ENCODE measurements at places on chromosomes 7 and 10.

- DNase-seq: no peak
Observed at GRCh38 chr10:2890093-2890492, 177.3 kb upstream of the PFKP start.

DNA sequence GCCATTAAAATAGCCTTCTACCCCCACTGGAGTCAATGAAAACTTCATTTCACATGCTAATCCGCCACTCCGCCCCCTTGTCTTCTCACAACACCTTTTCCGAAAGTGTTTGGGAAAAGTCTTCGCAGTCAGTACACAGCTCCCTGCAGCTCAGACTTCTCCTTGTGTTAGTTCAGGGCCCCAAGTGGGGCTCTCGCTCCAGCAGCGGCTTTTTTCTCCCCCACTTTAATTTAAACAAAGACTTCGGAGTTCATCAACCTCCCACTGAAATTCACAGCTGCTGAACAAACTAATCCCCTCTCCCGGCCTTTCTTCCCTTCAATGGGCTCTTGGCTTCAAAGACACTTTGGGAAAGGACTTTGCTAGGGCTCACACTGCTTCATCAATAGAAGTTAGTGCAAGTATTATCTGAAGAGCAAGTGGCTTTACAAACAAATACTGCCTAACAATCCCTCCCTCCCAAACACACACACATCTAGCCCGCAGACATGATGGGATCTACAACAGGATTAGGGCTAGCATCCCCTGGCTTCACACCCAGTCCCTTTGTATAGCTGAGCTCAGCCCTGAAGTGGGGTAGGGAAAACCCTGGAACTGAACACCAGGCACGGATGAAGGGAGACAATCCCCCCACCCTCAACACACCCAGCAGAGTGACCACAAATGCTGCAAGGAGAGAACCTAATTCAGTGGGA, 23.1 kb downstream of the WNT8B start:
- DNase-seq: no peak

DNA sequence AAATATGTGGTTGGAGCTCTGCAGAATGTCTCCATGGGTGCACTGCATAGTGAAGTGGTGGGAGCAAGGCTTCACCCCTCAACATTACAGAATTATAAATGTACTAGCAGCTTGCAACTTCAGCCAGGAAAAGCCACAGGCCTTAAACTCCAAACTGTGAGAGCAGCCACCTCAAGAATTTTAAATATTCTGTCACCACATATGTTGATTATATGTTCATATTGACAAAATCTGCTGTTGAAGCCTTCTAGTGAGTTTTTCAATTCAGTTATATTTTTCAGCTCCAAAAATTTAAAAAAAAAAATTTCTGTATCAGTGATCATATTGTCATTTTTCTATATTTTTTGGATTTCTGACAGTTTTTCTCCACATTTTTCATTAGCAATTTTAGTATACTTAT, 30.9 kb upstream of the AKR1C2 start:
- no peak for DNase-seq

GRCh38 chr7:73350306-73351068, 22.5 kb downstream of the FKBP6 start:
- DNase-seq: no peak

GRCh38 chr7:20385126-20385525, 54.4 kb downstream of the ITGB8 start:
- no peak for DNase-seq

DNA sequence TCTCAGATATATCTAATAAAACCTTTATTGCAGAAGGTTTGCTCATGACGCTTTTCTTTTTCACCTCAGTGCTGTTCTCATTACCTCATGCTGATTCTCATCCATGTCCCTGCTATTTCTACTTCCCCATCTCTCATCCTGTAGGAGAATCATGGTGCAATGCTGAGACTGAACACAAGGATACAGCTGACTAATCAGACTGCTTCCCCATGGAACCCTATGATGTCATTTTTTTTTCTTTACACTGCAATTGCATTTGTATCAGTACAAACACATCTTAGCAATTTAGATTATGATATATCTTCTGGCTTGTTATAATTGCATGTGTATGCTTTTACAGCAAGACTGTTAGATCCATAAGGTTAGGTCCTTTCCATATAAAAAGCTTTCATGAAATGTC, 93.7 kb downstream of the SEMA3A start:
- no peak for DNase-seq

DNA sequence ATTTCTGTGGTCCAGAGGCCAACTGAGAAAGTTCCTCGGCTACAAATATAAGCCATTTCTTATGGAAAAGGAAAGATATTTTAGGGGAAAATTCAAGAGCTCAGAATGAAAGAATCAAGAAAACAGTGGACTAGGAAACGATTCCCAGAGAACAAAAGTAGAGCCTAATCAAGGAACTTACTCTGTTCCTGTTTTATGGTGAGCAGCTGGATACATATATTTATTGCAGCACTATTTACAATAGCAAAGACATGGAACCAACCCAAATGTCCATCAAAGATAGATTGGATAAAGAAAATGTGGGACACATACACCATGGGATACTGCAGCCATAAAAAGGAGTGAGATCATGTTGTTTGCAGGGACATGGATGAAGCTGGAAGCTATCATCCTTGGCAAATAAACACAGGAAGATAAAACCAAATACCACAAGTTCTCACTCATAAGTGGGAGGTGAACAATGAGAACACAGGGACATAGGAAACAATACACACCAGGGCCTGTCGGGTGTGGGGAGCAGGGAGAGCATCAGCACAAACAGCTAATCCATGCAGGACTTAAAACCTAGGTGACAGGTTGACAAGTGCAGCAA, 298.7 kb downstream of the THSD7A start:
- no peak for DNase-seq

Measured in CD14-positive monocyte (primary cell).